ENCODE measurements at places on chromosomes 7 and 10. TPM values are rescaled to one million over a fixed set of nuclear protein-coding genes. Genes with fewer than 3 reads are reported as not detected.

GRCh38 chr10:108204528-108205305 is 1040.2 kb upstream of the SORCS1 start:
- no peak for DNase-seq

H2BK1 gene
- total RNA-seq: not detected

ACTL6B gene
- not detected for total RNA-seq

- no peak for DNase-seq
Observed at GRCh38 chr10:107264742-107265141, 100.2 kb upstream of the SORCS1 start.

- no peak for DNase-seq
Observed at GRCh38 chr10:5719546-5719945, 34.9 kb downstream of the TASOR2 start.

- no peak for DNase-seq
Observed at GRCh38 chr7:78402096-78402495, 603.5 kb downstream of the PHTF2 start.

DNA sequence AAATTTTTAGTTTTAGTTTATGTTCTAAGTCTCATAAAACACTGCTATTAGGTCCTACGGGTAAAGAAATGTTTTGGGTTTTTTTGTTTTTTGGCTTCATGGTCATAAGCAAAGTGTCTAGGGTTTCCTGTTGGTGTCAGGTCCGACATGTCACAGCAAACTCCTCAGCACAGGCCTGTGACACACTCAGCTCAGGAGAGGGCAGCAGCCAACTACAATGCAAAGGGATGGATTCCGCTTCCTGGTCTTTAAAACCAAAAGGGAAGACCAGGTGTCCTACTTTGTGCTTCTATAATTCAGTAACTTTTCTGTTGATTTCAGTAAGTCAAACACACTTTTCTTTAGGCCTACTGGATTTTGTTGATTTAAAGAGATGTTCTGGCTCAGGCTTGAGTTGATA is 83.8 kb upstream of the MACROH2A2 start:
- DNase-seq: no peak

GRCh38 chr10:88755753-88756152 is 4.1 kb upstream of the LIPN start:
- DNase-seq: no peak

ZNF365 gene
- 1.8 TPM for total RNA-seq

SLC16A9 gene
- total RNA-seq: 0.32 TPM

DNA sequence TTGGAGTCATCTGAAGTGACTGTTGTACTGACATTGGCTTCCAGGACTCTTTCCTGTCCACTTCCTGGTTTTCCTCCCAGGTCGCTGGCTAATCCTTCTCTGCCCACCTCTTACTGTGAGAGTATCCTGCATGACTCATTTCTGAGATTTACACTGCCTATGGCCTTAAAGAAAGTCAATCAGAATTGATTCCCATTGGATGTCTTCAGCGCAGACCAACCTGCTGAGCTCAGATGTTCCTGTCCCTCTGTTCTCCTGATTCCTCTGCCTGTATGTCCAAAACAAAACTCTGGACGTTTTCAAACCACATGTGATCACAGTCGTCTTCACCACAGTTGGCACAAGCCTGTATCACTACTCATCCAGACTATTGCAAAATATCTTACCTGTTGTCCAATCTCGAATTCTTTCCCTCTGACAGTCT is 262.1 kb downstream of the CREB5 start:
- DNase-seq: no peak

GRCh38 chr7:79199266-79199665 is 254.2 kb downstream of the MAGI2 start:
- no peak for DNase-seq

GRCh38 chr7:121954803-121955202 is 81.8 kb downstream of the PTPRZ1 start:
- no peak for DNase-seq
